DND-41 (cell line): ENCODE measurements at places on chromosomes 3 and 15.

DNA sequence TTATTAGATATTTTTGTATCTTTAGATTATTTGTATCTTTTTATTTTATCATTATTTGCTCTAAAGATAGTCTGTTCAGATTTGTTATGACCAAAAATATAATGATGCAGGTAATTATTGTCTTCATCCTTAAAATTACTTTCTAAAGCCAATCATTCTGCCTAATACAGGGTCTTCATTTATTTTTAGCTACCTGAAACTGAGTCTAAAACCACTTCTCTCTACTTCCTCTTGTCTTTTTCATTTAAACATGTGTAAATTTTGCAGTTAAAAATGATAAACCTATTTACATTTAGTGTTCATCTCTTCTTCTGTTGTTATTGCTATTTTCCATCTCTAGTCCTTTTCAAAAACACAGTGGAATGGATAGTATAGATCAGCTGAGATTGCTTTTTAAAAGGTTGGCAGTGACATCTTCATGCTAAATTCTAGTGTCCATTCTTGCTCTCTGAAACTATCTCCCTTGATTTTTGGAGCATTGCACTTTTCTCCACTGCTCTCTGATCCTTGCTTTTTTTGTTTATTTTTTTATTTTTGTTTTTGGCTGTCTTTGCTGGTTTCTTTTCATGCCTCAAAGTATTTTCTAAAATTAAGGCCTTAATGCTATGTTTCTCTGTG, 91.8 kb downstream of the UBE2E2 start:
- H3K27me3 ChIP-seq: no peaks in the 10 kb centered on the region
- H3K27ac ChIP-seq: no peak overlapping the region
- H3K4me1 ChIP-seq: no peaks in the 10 kb centered on the region
- DNase-seq: no peak
- no peak overlapping the region for H3K4me3 ChIP-seq

GRCh38 chr15:88908123-88908522, 5.1 kb downstream of the MFGE8 start:
- peaks cover 90% of the 10 kb centered on the region for H3K36me3 ChIP-seq
- peaks cover 47% of the 10 kb centered on the region for H3K4me1 ChIP-seq
- no peaks in the 10 kb centered on the region for H3K27me3 ChIP-seq
- no peak overlapping the region for H3K4me3 ChIP-seq

DNA sequence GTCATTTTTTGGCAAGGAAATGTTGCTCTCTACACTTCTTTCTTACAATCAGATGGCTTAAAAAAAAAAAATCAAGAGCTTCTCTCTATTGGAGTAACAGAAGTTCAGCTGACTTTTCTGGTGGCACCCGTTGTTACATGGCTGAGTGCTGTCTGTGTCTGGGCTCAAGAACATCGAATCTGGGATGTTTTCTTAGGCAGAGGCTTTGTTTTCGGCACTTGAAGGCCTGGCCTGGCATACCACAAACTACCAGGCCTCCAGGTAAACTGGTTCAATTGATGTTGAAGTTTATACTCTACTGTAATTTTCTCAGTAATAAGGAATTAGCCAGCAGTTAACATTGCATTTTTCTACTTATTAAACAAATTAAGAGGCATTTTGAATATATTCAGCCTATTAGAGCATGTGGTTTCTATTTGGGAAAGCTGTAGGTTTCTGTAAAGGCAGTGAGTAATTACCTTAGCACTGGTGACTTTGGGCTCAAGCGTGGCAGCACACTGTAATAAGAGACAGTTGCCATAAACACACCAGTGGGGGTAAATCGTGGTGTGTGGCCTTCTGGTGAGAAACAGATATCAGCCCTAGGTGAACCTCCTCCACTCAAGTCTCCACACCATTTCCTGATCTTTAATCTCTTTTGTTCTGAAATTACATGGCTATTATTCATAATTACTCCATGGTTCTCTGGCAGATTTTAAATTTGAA, 544.7 kb downstream of the MECOM start:
- no peak overlapping the region for H3K4me3 ChIP-seq
- no peak overlapping the region for H3K27ac ChIP-seq
- H3K4me1 ChIP-seq: no peaks in the 10 kb centered on the region

DNA sequence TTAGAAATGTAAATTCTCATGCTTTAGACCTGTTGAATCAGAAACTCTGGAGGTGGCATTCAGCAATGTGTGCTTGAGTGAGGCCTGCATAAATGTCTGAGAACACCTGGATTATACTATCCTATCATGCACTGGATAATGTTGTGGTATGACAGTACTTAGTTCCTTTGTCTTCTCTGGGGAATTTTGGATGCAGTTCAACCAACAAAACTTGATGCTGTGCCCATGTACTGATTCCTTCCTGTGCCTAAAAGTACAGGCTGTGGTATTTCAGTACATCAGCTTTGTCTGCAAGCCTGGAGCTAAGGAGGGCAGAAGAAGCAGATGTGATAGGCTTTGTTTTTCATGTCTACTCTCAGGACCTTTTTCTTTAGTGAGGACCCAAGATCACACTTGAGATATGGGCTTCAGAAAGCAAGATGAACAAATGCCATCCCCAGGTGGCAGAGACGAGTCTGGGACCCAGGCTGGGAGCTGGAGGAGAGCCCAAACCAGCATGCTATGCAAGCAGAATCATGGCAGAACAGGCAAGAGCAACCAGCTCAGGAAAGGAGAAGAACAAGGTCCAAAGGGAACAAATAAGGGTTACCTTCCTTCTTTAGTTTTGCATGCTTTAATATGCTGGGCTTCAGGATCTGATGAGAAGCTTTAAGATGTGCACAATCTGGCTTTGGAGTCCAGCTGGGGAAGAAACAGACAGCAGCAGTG, 124.7 kb downstream of the MYRIP start:
- H3K27ac ChIP-seq: no peak overlapping the region
- no peak for DNase-seq
- no peak overlapping the region for H3K4me3 ChIP-seq
- H3K27me3 ChIP-seq: peaks cover 11% of the 10 kb centered on the region

GRCh38 chr3:178263236-178263916, 272.9 kb upstream of the KCNMB2 start:
- H3K4me1 ChIP-seq: no peaks in the 10 kb centered on the region
- no peaks in the 10 kb centered on the region for H3K36me3 ChIP-seq
- no peak for DNase-seq
- no peaks in the 10 kb centered on the region for H3K27me3 ChIP-seq
- H3K4me3 ChIP-seq: no peak overlapping the region

GRCh38 chr3:158790901-158791589, 10.8 kb upstream of the MFSD1 start:
- H3K36me3 ChIP-seq: no peaks in the 10 kb centered on the region
- H3K27me3 ChIP-seq: no peaks in the 10 kb centered on the region
- no peak overlapping the region for H3K27ac ChIP-seq
- peaks cover 9% of the 10 kb centered on the region; the same call in 1 of the 2 replicates for H3K4me1 ChIP-seq
- H3K4me3 ChIP-seq: no peak overlapping the region
